K562 (cell line): ENCODE measurements at places on chromosomes 2 and 18. TPM values are rescaled to one million over a fixed set of nuclear protein-coding genes. Genes with fewer than 3 reads are reported as not detected.

The ASAP2 gene
- 4.3 and 5.5 TPM in 2 replicates for total RNA-seq

The OSR1 gene
- total RNA-seq: not detected in 2 replicates

The CLIP4 gene
- total RNA-seq: 0.18 and 0.38 TPM in 2 replicates

The IKZF2 gene
- total RNA-seq: 0.47 and 0.65 TPM in 2 replicates

The NEB gene
- 2.2 and 2.5 TPM in 2 replicates for total RNA-seq

The PRKAG3 gene
- total RNA-seq: not detected in 2 replicates

The ASIC4 gene
- total RNA-seq: 13.5 and 14.7 TPM in 2 replicates

The C2orf92 gene
- total RNA-seq: 4.0 and 4.5 TPM in 2 replicates

The REG3A gene
- 0.31 TPM in 1 of 2 replicates, not detected in the other for total RNA-seq

The CD8A gene
- total RNA-seq: 0.07 and 0.20 TPM in 2 replicates

The SUPT7L gene
- 38.1 and 38.6 TPM in 2 replicates for total RNA-seq

The POTEI gene
- total RNA-seq: 3.7 and 3.9 TPM in 2 replicates

The FAM161A gene
- total RNA-seq: 0.72 and 0.80 TPM in 2 replicates

The FEV gene
- total RNA-seq: 1.6 and 2.4 TPM in 2 replicates

The MOCOS gene
- total RNA-seq: 12.4 TPM in 2 replicates

The TMEM17 gene
- total RNA-seq: 0.58 and 1.2 TPM in 2 replicates

The ASTL gene
- total RNA-seq: not detected in 2 replicates

The LIMS2 gene
- total RNA-seq: 0.11 and 0.22 TPM in 2 replicates

The PTRHD1 gene
- 48.9 and 51.4 TPM in 2 replicates for total RNA-seq

The TPRKB gene
- total RNA-seq: 55.5 and 55.6 TPM in 2 replicates

The SPP2 gene
- not detected in 2 replicates for total RNA-seq

The ABCG8 gene
- total RNA-seq: not detected in 2 replicates

The C18orf63 gene
- not detected in 2 replicates for total RNA-seq

The GLI2 gene
- 0.24 TPM in 1 of 2 replicates, not detected in the other for total RNA-seq

The EPB41L3 gene
- 0.44 TPM in 1 of 2 replicates, not detected in the other for total RNA-seq

The LINC00305 gene
- total RNA-seq: not detected in 2 replicates

The KANSL1L gene
- total RNA-seq: 2.2 and 2.8 TPM in 2 replicates

The ALPG gene
- not detected in 2 replicates for total RNA-seq

The REG1A gene
- 3.1 and 4.9 TPM in 2 replicates for total RNA-seq

The GAREM1 gene
- 0.33 and 0.51 TPM in 2 replicates for total RNA-seq

The ZEB2 gene
- 101 and 113 TPM in 2 replicates for total RNA-seq

The GPR55 gene
- 0.07 and 0.18 TPM in 2 replicates for total RNA-seq

The FAM136A gene
- total RNA-seq: 88.3 and 92.9 TPM in 2 replicates
